ENCODE measurements at places on chromosomes 16 and 17.

- no peak for DNase-seq
These were observed 17.2 kb downstream of the GINS3 start for GRCh38 chr16:58409316-58409973.

- DNase-seq = no peak
These were observed 112.4 kb downstream of the SMG6 start for GRCh38 chr17:2191227-2191626.

DNA sequence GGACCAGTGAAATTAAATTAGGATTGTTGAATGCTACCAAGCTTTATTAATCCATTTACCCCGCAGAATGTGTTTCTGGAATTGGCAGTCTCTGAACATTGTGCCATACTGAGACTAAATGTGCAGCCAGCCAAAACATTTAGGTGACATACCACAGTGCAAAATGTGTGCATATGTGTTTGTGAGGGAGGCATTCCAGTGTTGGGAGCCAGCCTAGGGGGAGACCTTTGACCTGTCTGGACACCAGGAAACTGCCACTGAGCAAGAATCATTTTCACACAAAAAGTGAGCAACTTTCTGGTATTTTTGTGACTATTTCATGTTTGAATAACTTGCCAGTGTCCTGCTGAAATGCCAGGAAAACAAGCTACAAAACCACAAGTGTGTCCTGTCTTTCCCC, 64.7 kb upstream of the SLC12A3 start:
- no peak for DNase-seq

GRCh38 chr17:41486809-41487530, 2.7 kb downstream of the KRT36 start:
- peak; percentile 9 for DNase-seq

GRCh38 chr16:60582528-60582927, 1453.7 kb downstream of the CDH8 start:
- no peak for DNase-seq

DNA sequence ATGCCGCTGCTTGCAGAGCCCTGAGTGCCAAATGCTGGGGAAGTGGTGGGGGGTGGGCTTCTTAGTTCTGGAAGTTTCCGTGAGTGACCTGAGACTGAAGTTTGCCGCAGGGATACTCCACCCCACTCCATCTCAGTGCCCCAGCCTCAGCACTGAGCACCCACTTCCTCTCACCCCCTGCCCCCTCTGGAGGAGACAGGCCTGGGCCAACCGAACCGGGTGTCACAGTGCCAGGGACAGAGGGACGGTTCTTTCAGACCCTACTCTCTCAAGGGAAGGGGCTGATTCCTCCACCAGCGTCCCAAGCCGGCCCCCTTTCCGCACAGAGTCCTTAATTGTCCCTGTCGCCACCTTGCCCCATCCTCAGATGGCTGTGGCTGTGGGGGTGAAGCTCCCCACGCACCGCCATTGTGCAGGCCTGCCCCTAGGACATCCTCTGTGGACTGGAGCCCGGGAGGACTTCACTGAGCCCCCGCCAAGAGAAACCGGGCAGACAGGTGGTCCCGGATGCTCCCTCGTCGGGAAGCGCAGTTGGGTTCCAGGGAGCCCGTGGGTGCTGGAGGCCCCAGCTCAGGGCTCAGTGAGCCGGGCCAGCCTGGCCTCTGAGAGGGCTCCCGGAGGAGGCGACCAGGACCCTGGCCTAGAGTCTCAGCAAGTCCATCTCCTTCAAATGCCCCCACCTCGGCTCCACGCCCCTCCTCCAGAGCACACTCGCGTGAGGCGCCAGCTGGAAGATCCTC, 1.6 kb upstream of the KREMEN2 start:
- no peak for DNase-seq

- DNase-seq = no peak
These were observed 81.0 kb upstream of the TOB1 start for GRCh38 chr17:50946891-50947781.

- no peak for DNase-seq
These were observed 304.7 kb downstream of the CA10 start for GRCh38 chr17:51853857-51854256.

GRCh38 chr16:19861811-19862327, 22.8 kb downstream of the GPRC5B start:
- DNase-seq = no peak

DNA sequence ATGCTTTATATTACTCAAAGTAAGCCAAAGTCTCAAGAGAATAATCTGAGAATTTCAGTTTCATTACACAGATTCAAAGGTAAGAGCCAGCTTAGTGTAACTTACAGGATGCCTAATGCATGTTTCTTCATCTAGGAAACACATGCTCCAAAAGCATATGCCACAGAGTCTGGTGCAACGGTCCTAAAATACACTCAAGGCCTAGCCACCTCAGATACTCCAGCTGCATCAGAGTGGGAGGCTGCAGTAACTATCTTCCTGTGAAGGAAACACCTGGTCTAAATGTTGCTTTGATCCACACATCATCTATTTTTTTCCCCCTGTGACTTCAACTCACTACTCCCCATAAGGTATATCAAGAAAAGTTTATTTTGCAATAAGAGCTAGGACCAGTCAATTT, 51.6 kb upstream of the CORO6 start:
- no peak for DNase-seq

GRCh38 chr16:89314357-89314756, 96.9 kb downstream of the ZNF778 start:
- DNase-seq = peak; percentile 46

GRCh38 chr17:75913537-75914210, 9.0 kb upstream of the MRPL38 start:
- no peak for DNase-seq

GRCh38 chr16:2005646-2006045, 4.0 kb downstream of the ZNF598 start:
- no peak for DNase-seq

DNA sequence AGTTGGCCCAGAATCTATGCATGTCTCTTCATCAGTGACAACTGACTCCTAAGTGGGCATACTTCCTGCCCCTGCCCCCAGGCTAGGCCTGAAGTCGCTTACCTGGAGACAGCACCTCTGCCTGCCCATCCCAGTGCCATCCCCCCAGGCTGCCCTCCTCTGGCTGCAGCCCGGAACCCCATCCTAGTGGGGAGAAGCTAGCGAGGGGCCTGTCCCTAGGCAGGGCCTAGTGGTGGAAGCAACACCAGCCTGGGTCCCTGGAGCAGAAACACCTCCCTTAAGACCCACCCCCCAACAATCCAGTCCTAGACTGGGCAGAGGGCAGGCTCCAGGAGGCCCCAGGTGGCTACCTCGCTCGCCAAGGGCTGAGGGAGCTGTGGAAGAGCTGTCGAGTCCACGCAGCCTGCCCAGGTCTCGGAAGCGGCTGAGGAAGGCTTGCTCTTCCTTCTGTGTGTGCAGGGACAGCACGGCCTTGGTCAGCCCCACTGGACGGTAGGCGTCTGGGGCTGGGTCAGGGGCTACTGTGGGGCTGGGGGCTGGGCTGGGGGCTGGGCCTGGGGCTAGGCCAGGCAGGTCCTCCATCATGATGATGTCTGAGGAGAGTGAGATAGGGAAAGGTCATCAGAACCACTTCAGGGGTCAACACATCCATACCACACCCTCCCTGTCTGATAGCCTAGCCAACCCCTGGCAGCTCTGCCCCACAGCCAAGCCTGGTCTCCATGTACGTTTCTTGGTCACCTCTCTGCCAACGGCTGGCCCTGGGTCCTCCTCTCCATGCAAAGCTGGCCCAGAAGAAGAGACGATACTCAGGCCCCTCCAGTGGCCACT, 7.6 kb downstream of the PER1 start:
- DNase-seq = no peak
